ENCODE measurements at places on chromosomes 6 and 20.

GRCh38 chr6:148249679-148250375 is 92.8 kb upstream of the SASH1 start:
- DNase-seq, result no peak
- H3K27me3 ChIP-seq, result no peaks in the 10 kb centered on the region
- H3K27ac ChIP-seq, result no peak overlapping the region
- no peaks in the 10 kb centered on the region for H3K4me1 ChIP-seq
- no peak overlapping the region for H3K4me3 ChIP-seq
- no peaks in the 10 kb centered on the region for H3K36me3 ChIP-seq

- DNase-seq, result no peak
- no peaks in the 10 kb centered on the region for H3K27me3 ChIP-seq
- H3K4me3 ChIP-seq, result no peak overlapping the region
- H3K4me1 ChIP-seq, result no peaks in the 10 kb centered on the region
- H3K36me3 ChIP-seq, result no peaks in the 10 kb centered on the region
- H3K27ac ChIP-seq, result no peak overlapping the region
Observed at GRCh38 chr6:54959820-54960219, 113.2 kb downstream of the FAM83B start.

- H3K27ac ChIP-seq, result peak overlapping the region; percentile 30
- H3K4me1 ChIP-seq, result no peaks in the 10 kb centered on the region
- H3K27me3 ChIP-seq, result no peaks in the 10 kb centered on the region
- no peak overlapping the region for H3K4me3 ChIP-seq
- peaks cover 3% of the 10 kb centered on the region for H3K36me3 ChIP-seq
- peak; percentile 88 for DNase-seq
Observed at GRCh38 chr6:158068893-158069799, 87.5 kb downstream of the SYNJ2 start.

DNA sequence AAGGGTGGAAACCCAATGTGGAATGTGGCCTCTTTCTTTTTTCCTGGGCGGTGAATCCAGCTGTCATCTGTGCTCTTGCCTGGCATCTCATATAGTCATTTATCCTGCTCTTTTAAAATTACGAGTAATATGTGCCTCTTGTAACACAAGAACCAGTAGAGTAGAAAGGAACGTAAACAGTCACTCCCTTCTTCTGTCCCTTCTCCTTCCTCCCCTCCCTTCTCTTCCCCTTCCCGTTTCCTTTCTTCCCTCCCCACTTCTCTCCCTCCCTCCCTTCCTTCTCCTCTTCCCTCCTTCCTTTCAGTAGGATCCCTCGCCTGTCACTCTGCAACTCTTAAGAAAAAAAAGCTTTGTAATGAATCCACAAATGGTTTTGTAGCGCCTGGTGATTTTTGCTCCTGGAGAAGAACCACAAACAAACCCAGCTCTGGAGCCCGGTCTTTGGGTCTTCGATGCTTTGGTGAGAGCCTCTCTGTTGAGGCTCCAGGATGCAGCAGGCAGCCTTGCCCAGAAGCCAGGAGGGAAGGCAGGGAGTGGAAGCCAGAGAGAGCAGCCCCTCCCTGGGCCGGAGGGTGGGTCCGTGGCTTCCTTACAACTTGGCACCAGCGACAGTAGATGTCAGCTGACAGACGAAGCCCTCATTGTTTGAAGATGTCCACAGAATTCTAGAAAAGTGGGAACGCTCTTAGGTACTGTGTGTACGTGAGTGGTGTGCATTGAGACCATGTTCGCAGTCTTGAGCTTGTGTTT is 15.0 kb downstream of the DUSP22 start:
- H3K36me3 ChIP-seq, result no peaks in the 10 kb centered on the region
- peaks cover 6% of the 10 kb centered on the region for H3K4me1 ChIP-seq
- DNase-seq, result peak; percentile 66
- H3K27ac ChIP-seq, result no peak overlapping the region

- no peak for DNase-seq
- peak overlapping the region; percentile 67 for H3K4me3 ChIP-seq
- H3K27ac ChIP-seq, result peak overlapping the region; percentile 81
- no peaks in the 10 kb centered on the region for H3K36me3 ChIP-seq
- peaks cover 31% of the 10 kb centered on the region for H3K4me1 ChIP-seq
Observed at GRCh38 chr20:37347347-37347823, 1.4 kb downstream of the SRC start.

- no peaks in the 10 kb centered on the region for H3K36me3 ChIP-seq
- H3K27me3 ChIP-seq, result no peaks in the 10 kb centered on the region
- H3K4me3 ChIP-seq, result no peak overlapping the region
- no peak overlapping the region for H3K27ac ChIP-seq
- DNase-seq, result no peak
Observed at GRCh38 chr6:2468601-2468955, 223.2 kb upstream of the GMDS start.

DNA sequence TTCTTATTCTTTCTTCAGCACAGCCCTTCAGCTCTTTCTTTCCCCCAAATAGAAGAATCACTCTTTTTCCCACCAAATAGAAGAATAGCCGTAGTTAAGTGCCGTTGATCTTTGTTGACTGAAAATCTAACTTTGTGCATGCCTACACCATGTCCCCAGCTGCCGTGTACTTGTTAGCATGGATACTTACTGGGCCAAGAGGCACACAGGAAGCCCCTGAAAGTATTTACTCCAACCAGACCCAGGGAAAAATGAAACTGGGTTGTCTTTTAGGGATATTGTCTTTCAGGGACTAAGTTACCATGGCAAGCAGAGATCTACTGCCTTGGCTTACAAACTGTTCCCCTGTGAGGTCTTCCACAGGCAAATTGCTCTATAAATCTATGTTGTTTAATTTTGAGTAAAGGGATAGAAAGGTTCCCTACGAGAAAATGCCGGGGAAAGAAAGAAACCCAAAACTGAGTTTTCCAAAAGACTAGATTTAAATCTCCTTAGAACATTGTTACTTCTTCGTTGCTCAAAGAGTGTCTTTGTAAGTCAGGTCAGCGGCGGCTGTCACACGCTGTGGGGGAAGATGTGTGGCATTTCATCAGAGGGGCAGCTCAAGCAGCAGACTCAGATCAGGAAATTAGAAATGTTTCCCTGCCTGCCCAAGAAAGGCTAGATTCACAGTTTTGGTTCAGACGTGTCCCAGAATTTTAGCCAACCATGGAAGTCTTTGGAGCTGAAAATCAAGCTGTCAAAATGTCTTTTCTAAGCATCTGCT is 188.2 kb upstream of the PRND start:
- no peak for DNase-seq
- H3K27ac ChIP-seq, result no peak overlapping the region
- no peaks in the 10 kb centered on the region for H3K4me1 ChIP-seq
- no peaks in the 10 kb centered on the region for H3K36me3 ChIP-seq
- no peak overlapping the region for H3K4me3 ChIP-seq

DNA sequence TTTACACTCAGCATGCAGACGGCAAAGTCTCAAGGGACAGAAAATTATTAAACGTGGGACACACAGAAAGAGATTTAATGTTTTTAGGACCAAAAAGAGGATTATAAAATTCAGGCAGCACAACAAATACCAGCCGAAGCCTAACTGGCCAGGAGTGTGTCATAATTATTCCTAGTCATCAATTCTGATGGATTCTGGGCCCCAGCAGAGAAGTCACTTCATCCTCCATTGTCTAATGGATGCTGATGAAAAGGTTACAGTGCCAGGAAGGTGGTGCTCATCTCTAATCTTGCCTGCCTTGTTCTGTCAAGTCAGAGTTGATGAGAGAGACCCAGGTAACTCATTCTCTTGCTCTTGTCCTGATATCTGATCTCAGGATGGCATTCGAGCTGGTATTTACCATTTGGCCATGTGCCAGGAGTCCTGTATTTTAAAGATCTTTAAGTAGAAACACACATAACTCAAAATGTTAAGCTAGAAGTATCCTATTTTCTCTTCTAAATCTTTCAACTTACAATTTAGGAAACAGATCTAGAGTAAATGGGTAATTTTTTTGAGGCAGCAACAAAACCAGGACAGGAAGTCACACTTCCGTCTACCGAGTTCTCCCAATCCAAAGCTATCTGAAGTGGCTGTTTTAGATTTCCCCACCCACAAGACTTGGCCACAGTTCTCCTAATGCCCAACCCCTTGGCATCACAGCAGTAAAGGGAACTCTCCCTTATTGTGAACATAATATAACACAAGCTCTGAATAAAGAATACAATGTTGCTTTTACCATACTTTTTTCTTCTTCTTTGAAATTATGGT is 50.0 kb downstream of the ADAT2 start:
- H3K27me3 ChIP-seq, result no peaks in the 10 kb centered on the region
- DNase-seq, result no peak
- peaks cover 8% of the 10 kb centered on the region for H3K4me1 ChIP-seq
- H3K4me3 ChIP-seq, result no peak overlapping the region
- H3K36me3 ChIP-seq, result no peaks in the 10 kb centered on the region

GRCh38 chr20:54305421-54305820 is 97.5 kb downstream of the PFDN4 start:
- H3K4me1 ChIP-seq, result no peaks in the 10 kb centered on the region
- no peak overlapping the region for H3K27ac ChIP-seq
- H3K36me3 ChIP-seq, result no peaks in the 10 kb centered on the region
- H3K4me3 ChIP-seq, result no peak overlapping the region
- no peak for DNase-seq

GRCh38 chr6:148682990-148683389 is 63.8 kb upstream of the UST start:
- no peak overlapping the region for H3K27ac ChIP-seq
- H3K36me3 ChIP-seq, result no peaks in the 10 kb centered on the region
- H3K27me3 ChIP-seq, result no peaks in the 10 kb centered on the region
- no peaks in the 10 kb centered on the region for H3K4me1 ChIP-seq
- no peak overlapping the region for H3K4me3 ChIP-seq

DNA sequence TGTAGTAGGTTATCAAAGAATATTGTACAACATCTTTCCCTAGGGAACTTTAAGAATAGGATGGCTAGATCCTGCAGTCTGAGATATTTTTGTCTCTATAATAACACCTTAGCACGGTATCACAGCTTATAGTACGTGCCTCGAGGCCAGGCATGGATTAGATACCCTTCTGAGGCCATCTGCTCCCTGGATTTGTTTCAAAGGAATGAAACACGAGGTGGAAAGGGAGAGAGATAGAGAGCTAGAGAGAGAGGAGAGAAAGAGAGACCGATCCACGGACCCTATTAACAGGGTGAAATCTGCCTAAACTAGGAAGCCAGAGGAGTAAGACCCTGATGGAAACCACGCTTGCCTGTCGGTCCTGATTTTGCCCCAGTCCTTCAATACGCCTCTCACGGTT is 92.5 kb downstream of the CD83 start:
- peaks cover 8% of the 10 kb centered on the region for H3K4me1 ChIP-seq
- no peak overlapping the region for H3K4me3 ChIP-seq

GRCh38 chr6:100475554-100476320 is 11.0 kb upstream of the SIM1 start:
- peaks cover 47% of the 10 kb centered on the region for H3K27me3 ChIP-seq
- H3K36me3 ChIP-seq, result no peaks in the 10 kb centered on the region
- no peak overlapping the region for H3K27ac ChIP-seq
- no peak overlapping the region for H3K4me3 ChIP-seq

- H3K4me1 ChIP-seq, result no peaks in the 10 kb centered on the region
- no peak overlapping the region for H3K27ac ChIP-seq
- no peaks in the 10 kb centered on the region for H3K27me3 ChIP-seq
- no peak for DNase-seq
- H3K4me3 ChIP-seq, result no peak overlapping the region
Observed at GRCh38 chr6:128127650-128128049, 226.8 kb upstream of the THEMIS start.

DNA sequence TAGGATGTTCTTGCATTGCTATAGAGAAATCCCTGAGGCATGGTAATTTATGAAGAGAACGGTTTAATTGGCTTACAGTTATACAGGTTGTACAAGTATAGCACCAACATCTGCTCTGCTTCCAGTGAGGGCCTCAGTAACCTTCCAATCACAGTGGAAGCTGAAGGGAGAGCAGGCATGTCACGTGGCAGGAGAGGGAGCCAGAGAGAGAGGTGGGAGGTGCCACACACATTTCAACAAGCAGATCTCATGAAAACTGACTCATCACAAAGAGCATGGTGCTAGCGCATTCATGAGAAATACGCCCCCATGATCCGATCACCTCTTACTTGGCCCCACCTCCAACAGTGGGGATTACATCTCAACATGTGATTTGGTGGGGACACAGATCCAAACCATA is 871.2 kb downstream of the TFAP2A start:
- H3K27me3 ChIP-seq, result peaks cover 3% of the 10 kb centered on the region
- DNase-seq, result no peak
- no peak overlapping the region for H3K4me3 ChIP-seq
- H3K27ac ChIP-seq, result no peak overlapping the region
- no peaks in the 10 kb centered on the region for H3K36me3 ChIP-seq

GRCh38 chr6:136773473-136773796 is 18.8 kb downstream of the MAP3K5 start:
- H3K27me3 ChIP-seq, result no peaks in the 10 kb centered on the region
- no peak overlapping the region for H3K4me3 ChIP-seq
- peaks cover 47% of the 10 kb centered on the region for H3K4me1 ChIP-seq

DNA sequence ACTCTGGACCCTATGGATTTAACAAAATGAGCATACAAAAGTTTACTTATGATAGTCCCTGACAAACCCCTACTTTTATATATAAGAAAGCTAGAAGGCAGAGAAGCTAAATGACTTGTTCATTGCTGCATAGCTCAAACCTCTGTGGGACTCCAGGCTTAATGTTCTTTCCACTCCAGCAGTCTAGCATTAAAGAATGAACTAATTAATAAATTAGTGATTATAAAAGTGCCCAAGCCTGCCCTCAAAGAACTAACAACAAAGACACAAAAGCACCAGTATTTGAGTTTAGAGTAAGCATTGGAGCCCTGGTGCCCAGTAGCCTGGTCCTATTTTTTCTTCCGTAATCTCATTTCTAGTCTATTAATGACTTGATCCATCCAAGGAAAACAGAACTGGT is 59.9 kb downstream of the LAMA4 start:
- H3K4me3 ChIP-seq, result no peak overlapping the region
- no peaks in the 10 kb centered on the region for H3K36me3 ChIP-seq
- H3K4me1 ChIP-seq, result peaks cover 4% of the 10 kb centered on the region
- H3K27ac ChIP-seq, result no peak overlapping the region
- no peak for DNase-seq
- H3K27me3 ChIP-seq, result no peaks in the 10 kb centered on the region

DNA sequence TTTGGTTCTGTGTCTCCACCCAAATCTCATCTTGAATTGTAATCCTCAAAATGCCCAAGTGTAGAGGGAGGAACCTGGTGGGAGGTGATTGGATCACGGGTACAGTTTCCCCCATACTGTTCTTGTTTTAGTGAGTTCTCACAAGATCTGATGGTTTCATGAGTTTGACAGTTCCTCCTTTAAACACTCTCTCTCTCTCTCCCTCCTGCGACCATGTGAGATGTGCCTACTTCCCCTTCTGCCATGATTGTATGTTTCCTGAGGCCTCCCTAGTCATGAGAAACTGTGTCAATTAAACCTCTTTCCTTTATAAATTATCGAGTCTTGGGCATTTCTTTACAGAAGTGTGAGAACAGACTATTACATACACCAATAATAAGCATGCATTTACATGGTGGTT is 12.1 kb upstream of the EYS start:
- no peak overlapping the region for H3K4me3 ChIP-seq
- H3K27ac ChIP-seq, result no peak overlapping the region
- no peaks in the 10 kb centered on the region for H3K36me3 ChIP-seq
- no peak for DNase-seq
- H3K4me1 ChIP-seq, result no peaks in the 10 kb centered on the region
- H3K27me3 ChIP-seq, result no peaks in the 10 kb centered on the region

Data from upper lobe of right lung (tissue), 1 donor.